Uterine smooth muscle cell (primary cell): ENCODE measurements at places on chromosomes 13 and 19. TPM values are rescaled to one million over a fixed set of nuclear protein-coding genes. Genes with fewer than 3 reads are reported as not detected.

ARRDC2 gene
- total RNA-seq, result 6.2 and 7.7 TPM in 2 replicates

ZNF486 gene
- total RNA-seq, result 7.2 and 8.7 TPM in 2 replicates

ATP7B gene
- total RNA-seq, result 2.3 and 4.1 TPM in 2 replicates

PLPP2 gene
- 2.9 and 5.0 TPM in 2 replicates for total RNA-seq

C1QTNF9B gene
- total RNA-seq, result 0.37 and 1.2 TPM in 2 replicates

ZNF878 gene
- 0.33 TPM in 1 of 2 replicates, not detected in the other for total RNA-seq

ACP7 gene
- 0.33 and 0.87 TPM in 2 replicates for total RNA-seq

RPL36 gene
- total RNA-seq, result 464 and 651 TPM in 2 replicates
